ENCODE measurements at places on chromosomes 11 and 22.

- DNase-seq = no peak
Measured at GRCh38 chr11:73047773-73048371, 94.2 kb downstream of the FCHSD2 start.

DNA sequence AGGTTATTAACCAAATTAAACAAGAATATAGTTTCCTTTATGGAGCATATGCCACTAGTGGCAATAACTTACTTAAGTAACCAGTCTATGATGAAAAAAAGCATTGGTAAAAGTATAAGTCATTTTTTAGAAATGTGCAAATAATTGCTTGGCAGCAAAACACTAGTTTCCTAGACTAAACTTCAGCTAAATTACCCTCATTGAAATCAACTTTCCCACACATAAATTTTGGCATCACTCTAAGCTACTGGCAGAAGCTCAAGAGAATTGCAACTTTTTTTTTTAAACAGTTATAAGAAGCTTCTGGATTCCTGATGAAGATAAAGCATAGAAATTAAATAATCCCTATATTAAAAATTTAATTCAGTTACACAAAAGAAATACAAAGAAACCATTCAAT, 12.5 kb downstream of the CCDC34 start:
- DNase-seq = no peak

- no peak for DNase-seq
Measured at GRCh38 chr22:37623075-37624016, 14.7 kb downstream of the GGA1 start.

GRCh38 chr11:109794501-109794900, 298.7 kb upstream of the ZC3H12C start:
- DNase-seq = no peak

DNA sequence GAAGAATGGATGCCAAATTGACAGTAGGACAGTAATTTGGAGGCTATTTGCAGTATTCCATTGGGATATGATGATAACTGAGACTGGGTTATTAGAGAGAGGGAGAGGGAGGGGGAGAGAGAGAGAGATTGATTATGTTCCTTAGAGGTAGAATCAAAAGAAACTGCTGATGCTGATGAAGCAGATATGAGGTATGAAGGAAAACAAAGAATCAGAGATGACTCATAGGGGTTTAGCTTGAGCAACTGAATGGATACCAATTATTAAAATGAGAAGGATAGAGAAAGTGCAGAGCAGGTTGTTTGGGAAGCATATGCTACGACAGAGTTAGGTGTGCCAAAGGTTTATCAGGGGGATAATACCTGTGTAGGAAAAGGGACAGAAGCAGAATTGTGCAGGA, 12.8 kb upstream of the NUCB2 start:
- no peak for DNase-seq

DNA sequence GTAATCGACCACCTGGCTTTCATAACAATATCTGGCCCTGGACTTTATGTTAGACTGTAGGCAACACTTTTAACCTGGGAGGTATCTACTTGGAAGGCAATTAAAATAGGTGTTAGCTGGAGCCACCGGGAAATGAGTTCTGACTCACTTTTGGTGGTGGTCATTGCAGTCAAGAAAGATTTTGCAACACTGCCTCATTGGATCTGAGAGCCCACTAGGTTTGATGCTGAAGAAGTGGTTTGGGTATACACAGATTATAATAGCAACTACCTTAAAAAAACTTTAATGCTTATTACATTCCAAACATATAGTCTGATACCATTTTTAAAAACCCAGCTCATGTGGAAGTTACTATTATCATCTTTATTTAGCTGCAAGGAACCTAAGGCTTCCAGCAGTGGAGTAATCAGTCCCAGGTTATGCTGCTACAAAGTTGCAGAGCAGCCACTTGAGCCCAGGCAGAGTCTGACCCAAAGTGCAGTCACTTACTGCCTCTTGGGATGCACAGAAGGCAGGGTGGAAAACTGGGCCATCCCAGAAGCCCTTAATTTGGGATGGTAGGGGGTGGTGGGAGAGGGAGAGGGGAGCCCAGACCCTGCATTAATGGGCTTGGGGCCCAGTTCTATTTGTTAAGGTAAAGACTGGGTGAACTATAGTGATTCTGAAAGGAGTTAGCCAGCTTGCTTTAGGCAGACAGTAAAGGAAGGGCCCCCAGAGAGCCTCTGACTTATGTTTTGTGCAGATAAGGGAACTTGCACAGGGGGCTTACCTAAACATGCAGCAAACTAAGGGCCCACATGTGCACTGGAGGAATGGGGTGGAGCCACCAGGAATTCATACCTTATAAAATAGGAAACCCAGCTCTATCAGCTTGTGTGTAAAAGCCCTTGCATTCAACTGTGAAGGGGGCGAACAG, 149.4 kb downstream of the SNX19 start:
- DNase-seq = no peak

DNA sequence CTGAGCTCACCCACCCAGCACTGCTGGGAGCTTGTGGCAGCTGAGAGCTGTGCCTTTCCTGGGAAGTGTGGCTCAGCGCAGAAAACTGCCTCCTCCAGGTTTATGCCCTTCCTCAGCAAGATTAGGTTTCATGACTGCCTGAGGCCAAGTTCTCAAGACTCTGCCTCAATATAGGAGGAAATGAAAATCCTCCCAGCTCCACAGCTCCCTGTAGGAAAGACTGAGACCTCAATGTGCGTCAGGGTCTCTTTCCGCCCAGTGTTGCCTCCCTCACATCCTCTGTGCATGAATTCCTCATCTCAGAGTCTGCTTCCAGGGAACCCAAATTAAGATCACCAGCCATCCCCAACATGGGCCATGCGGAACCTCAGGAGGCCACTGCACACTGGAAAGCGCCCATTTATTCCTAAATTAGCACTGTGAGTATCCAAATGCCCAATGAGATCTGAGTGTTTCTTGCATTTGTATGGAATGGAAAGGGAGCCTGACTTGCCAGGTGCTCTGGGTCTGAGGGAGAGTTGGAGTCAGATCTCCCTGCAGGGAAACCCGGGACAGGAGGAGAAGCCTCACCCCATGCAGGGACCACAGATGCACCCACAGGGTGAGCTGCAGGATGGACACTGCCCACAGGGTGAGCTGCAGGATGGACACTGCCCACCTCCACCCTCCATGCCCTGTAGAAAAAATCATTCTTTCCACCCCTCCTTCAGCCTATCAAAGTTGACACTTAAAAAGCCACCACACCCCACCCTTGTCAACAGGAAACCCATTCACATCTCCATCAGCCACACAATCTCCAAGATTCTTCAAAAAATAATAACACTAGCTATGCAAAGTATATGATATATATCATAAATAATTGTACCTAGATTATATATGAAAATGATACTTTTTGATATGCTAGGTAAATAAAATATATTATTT, 97.4 kb upstream of the IGLL5 start:
- DNase-seq = no peak

DNA sequence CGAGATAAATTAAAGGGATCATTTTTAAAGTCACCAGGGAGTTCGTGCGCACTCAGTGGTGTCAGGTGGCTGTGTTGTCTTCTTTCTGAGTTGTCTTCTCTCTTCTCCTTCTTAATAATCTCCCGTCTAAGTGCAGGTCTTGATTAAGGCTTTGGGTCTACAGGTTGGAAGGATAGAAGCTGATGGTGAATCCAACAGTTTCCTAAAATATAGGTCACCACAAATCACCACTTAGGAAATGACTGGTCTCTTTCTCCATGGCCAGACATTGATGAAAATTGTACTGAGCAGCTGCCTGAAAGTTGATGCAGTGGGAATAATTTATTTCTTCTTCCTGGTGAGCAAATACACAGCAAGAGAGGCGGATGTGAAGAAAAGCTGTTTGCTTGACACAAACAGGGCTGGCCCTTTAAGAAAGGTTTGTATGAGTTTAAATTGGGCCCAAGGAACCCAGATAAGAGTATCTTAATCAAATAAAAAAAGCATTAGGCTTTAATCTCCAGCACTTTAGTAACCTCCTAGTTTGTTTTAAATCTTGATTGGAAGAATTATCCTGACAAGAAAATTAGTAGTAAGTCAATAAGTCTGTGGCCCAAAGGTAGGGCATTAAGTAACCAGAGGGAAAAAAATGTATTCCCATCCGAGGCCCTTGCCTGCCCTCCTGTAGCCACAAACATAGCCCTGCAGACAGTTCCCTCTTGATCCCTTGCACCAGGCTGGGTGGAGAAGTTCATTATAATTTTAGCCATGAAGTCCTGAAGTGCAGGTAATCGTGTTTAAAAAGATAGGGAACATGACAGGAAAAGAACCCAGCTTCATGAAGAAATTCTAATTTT, 245.8 kb downstream of the KIRREL3 start:
- DNase-seq = no peak

GRCh38 chr11:100949443-100949842, 180.2 kb downstream of the PGR start:
- DNase-seq = no peak

DNA sequence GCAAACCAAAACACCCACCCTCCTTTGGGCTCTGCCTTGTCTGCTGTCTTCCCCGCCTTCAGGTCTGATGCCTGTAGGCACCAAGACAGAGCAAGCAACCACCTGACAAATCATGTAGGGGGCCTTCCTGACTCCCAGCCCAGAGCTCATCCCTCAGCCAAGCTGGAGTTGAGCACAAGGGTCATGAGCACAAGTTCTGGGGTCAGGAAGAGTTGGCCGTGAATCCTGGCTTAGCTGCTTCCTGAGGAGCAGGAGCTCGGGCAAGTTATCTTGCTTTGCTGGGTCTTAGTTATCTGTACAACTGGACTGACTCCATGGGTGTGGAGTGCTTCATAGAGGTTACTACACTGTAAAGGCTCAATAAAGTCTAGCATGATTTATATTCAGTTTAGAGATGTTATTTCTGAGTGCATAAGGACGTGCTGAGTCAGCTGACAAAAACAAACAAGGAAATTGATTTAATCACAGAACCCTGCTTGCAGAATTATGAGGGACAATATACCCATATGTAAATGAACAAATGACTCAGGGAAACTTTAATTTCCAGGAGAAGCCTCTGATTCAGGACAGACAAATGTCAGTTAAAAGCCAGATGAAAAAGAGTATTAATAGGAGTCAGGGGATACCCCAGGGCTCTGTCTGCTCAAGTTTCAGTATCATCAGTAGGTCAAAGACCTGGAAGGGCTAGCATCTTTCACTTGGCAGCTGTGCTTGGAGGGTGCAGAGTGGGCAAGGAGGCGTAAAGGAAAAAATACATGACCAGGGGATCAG, 15.0 kb upstream of the APOA1 start:
- DNase-seq = no peak

- peak; percentile 51 for DNase-seq
Measured at GRCh38 chr11:75582895-75583717, 21.1 kb downstream of the SERPINH1 start.

DNA sequence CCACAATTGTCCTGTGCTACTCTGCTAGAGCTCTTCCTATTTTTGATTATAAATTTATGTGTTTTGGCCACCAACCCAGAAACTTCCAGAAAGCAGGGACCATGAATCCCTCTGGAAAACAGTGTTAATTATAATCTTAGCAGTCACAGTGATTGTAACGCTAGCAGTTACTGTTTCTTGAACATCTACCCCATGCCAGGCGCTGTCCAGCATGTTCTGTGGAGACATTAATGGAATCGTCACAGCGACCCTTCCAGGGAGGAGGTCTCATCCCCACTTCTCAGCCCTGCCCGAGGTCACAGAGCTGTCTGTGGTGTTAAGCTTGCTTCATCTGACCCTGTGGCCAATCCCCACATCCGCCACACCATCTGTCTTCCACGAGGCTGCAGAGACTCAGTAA, 13.9 kb upstream of the PNPLA5 start:
- DNase-seq = no peak

DNA sequence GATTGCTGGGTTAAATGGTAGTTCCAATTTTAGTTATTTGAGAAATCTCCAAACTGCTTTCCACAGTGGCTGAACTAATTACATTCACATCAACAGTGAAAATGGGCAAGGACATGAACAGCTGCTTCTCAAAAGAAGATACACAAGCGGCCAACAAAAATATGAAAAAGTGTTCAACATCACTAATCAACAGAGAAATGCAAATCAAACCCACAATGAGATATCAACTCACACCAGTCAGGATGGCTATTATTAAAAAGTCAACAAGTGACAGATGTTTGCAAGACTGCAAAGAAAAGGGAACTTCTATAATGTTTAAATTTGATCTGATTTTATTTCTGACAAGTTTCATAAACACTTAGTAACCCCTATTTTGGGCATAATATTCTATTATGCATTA, 537.5 kb downstream of the DLG2 start:
- no peak for DNase-seq

DNA sequence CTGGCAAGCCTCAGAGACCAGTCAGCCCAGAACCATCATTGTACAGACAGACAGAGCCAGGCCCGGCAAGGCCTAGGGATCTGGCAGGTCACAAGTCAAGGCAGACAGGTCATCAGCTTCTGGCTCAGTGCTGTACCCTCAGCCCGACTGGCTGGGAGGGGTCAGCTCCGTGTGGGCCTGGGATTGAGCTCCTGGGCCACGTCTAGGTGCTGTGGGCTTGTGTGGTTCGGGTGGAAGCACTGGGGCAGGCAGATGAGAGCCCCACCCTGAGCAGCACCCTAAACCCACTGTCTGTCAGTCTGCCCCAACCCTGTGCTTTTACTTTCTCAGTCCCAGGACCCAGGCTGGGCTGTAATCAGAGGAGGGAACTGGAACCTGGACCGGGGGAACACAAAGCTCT, 26.9 kb upstream of the P2RY2 start:
- DNase-seq = no peak

DNA sequence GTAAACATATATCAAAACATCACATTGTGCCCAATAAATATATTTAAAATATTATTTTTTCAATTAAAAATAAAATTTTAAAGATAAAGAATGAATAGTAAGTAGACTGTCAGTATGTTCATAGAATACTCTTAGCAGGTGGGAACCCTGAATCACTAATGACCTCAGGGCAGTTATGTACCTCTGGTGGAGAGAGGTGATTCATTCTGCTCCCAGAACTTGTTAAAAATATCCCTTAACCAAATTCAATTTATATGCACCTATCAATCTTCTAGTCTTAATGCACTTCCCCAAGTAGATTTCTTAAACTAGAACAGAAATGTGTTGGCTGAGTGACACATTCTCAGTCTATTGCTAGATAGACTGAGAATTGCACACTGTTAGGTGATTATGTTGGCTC, 183.9 kb upstream of the SYN3 start:
- DNase-seq = no peak

DNA sequence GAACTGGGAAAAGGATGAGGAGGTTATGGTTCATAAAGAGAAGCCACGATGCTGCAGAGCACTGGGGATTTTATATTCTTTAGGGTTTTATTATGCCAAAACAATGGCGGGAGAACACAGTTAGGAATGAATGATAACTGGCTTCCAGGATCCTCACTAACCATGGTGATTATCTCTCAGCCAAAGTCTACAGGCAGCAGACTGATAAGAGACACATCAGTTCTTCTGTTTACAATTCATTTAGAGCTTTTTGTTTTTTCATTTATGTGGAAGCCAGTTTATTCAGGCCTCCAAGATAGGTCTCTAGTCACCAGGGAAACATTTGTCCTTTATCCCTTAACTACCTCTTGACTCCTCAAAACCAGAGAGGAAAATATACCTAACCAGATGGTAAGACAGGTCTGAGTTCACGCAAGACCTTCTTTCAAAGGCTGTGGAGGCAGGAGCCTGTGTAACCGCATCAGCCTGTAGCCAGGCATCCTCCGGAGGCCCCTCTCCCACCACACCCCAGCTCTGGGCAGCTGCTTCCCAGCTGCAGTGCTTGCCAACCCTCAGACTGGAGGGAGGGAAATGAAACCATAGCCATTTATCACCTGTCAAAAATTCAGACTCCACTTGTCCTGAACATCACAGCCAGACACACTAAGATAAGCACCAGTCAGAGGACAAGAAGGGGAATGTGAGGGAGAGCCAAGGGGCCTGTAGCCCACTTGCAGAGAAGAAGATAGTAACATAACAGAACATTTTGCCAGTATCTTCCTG, 57.2 kb upstream of the FAM181B start:
- no peak for DNase-seq

GRCh38 chr11:120248551-120249278, 8.8 kb downstream of the POU2F3 start:
- no peak for DNase-seq

Measured in nucleus accumbens (tissue), 56 donors.